Stomach (tissue), 19 donors: ENCODE measurements at places on chromosomes 3 and 15. TPM values are rescaled to one million over a fixed set of nuclear protein-coding genes. Genes with fewer than 3 reads are reported as not detected.

The SH3GL3 gene
- total RNA-seq = not detected

DNA sequence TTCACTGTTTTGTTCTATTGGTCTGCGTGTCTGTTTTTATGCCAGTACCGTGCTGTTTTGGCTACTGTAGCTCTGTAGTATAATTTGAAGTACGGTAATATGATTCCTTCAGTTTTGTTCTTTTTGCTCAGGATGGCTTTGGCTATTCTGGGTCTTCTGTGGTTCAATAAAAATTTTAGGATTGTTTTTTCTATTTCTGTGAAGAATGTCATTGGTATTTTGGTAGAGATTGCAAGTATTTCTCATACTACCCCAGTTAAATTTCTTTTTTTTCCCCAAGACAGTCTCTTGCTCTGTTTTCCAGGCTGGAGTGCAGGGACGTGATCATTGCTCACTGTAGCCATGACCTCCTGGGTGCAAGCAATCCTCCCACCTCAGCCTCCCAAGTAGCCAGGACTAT is 53.4 kb downstream of the STARD9 start:
- H3K27ac ChIP-seq = no peak overlapping the region
- no peaks in the 10 kb centered on the region for H3K4me1 ChIP-seq
- no peaks in the 10 kb centered on the region for H3K36me3 ChIP-seq
- no peaks in the 10 kb centered on the region for H3K27me3 ChIP-seq

DNA sequence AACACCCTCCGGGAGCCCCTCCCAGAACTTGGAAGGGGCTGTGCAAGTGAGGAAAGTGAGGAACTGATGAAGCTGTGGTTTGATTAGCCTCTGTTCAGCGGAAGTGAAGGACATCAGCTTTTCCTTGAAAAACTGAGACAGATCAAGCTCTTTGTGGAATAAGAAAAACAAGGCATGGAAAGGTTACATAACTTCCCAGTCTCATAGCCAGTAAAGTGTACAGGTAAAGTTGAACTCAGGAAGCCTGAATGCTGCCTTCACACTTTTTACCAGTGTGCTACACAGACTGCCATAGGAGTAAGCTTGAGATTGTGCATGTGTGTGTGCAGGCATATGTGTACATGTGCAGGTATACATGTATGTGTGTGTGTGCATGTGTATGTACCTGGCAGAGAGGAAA is 293.2 kb downstream of the FGF12 start:
- H3K27ac ChIP-seq = no peak overlapping the region
- no peaks in the 10 kb centered on the region for H3K36me3 ChIP-seq
- no peak for DNase-seq
- H3K27me3 ChIP-seq = no peaks in the 10 kb centered on the region
- H3K4me3 ChIP-seq = no peak overlapping the region

- H3K4me1 ChIP-seq = no peaks in the 10 kb centered on the region
- H3K27ac ChIP-seq = no peak overlapping the region
- no peaks in the 10 kb centered on the region for H3K27me3 ChIP-seq
- DNase-seq = peak; percentile 52
- H3K4me3 ChIP-seq = no peak overlapping the region
- no peaks in the 10 kb centered on the region for H3K36me3 ChIP-seq
These were observed 11.7 kb downstream of the PXYLP1 start for GRCh38 chr3:141243271-141243707.

DNA sequence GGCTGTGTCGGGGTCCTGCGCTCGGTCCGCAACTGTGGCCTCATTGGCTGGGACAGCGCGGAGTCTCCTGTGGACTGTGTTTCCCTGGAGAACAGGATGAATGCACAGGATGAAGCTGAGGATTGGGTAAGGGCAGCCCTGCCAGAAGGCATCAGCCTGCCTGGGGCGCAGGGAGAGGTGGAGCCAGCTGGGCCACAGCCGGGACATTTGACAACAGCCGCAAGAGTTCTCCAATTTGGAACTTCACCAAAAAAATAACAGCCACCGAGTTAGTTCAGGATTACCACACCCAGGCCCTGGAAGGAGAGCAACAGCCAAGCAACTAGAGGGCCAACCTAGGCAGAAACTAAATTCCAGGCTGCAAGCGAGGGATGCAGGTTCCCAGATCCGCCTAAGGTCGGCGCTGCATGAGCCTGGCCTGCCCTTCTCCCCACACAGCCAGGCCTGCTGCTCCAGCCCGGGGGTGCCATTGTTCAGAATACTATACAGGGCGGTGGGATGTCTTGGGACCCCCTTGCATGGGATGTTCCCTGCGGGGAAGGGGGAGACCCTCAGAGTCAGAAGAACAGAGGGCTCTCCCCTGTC is 229.3 kb downstream of the OCA2 start:
- no peak overlapping the region for H3K27ac ChIP-seq
- H3K4me3 ChIP-seq = no peak overlapping the region
- H3K4me1 ChIP-seq = no peaks in the 10 kb centered on the region
- no peaks in the 10 kb centered on the region for H3K27me3 ChIP-seq
- DNase-seq = no peak
- H3K36me3 ChIP-seq = no peaks in the 10 kb centered on the region

GRCh38 chr3:89061259-89061658 is 46.2 kb upstream of the EPHA3 start:
- H3K4me1 ChIP-seq = no peaks in the 10 kb centered on the region
- no peak overlapping the region for H3K27ac ChIP-seq
- no peak for DNase-seq
- no peaks in the 10 kb centered on the region for H3K27me3 ChIP-seq

DNA sequence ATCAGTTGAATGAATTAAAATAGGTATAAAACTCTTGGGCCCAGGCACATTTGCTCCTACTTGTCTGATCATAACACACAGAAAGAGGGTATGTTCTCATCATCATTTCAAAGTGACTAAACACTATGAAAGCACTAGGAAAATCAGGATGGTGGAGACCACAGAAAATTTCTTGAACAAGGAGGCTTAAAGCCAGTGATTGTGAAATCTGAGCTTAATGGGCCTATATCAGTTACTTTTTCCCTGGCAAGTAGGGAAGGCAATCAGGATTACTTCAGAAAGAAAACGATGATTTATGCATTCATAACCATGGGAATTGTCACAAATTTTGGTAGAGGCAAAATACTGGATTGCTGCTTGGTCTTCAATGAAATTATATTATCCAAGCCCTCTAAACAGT is 434.4 kb upstream of the CNTN4 start:
- H3K4me1 ChIP-seq = no peaks in the 10 kb centered on the region
- no peaks in the 10 kb centered on the region for H3K27me3 ChIP-seq
- DNase-seq = no peak
- H3K27ac ChIP-seq = no peak overlapping the region
- H3K4me3 ChIP-seq = no peak overlapping the region
- no peaks in the 10 kb centered on the region for H3K36me3 ChIP-seq

GRCh38 chr15:53324061-53324460 is 435.4 kb downstream of the WDR72 start:
- no peak overlapping the region for H3K4me3 ChIP-seq
- H3K27ac ChIP-seq = no peak overlapping the region
- no peaks in the 10 kb centered on the region for H3K27me3 ChIP-seq
- DNase-seq = no peak
- no peaks in the 10 kb centered on the region for H3K4me1 ChIP-seq
- H3K36me3 ChIP-seq = no peaks in the 10 kb centered on the region

GRCh38 chr3:49198161-49198560 is 26.8 kb downstream of the KLHDC8B start:
- no peak overlapping the region for H3K27ac ChIP-seq
- H3K4me1 ChIP-seq = peaks cover 6% of the 10 kb centered on the region
- no peak for DNase-seq
- H3K36me3 ChIP-seq = no peaks in the 10 kb centered on the region
- H3K27me3 ChIP-seq = no peaks in the 10 kb centered on the region
- no peak overlapping the region for H3K4me3 ChIP-seq
